ENCODE measurements at places on chromosomes 6 and 20.

DNA sequence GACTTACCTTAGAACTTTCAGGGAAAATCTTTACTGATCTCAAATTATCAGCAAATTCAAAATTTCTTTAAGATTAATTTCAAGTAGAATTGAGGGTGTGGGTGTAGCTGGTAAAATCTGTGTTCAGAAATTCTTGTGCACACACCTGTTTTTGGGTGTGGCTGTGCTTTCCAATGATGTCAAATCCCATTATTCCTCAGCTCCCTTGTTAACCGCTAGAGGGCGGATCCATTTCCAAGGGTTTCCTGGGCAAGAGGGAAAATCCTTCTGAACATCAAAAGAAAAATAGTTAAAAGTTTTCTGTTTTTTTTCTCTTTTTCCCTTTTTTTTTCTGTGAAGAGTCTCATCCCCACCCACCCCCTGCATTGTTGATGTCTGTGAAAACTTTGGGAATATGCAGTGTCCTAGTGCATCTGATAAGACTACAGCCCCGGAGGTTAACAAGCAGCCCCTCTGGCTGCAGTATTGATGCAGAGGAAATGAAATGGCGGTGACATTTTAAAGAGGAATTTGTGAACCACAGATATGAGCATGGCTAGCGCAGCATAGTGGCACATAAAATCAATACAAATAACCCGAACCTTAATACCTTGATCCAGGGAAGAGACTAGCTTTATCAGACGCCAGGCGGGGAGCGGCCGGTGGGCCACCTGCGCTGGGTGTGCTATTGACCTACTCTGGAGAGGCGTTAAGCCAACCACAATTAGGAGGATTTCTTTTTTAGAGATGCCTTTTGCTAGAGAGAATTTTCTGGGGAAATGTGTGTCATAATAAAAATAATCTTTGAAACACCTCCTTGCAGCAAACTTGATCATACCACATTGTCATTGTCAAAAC lies 130.9 kb downstream of the FOXA2 start:
- no peak for DNase-seq

- DNase-seq: no peak
Measured at GRCh38 chr6:165742047-165742446, 79.0 kb upstream of the PDE10A start.

DNA sequence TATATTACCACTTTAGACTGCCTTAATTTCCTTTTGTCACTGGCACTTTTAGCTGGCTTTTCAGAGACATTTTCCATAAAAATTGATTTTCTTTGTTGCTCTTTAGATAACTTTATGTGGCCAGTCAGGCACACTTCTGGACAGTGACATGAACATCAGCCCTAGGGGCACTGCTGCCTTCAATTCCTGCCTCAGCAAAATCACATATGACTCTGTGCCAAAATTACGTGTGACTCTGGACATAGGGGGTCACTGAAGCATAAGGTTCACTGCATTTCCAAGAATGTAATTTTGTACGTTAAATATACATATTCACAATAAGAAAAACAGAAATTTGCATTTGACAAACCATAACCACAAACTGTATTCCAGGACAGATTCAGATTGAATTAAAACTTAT lies 66.5 kb downstream of the ESF1 start:
- DNase-seq: no peak

DNA sequence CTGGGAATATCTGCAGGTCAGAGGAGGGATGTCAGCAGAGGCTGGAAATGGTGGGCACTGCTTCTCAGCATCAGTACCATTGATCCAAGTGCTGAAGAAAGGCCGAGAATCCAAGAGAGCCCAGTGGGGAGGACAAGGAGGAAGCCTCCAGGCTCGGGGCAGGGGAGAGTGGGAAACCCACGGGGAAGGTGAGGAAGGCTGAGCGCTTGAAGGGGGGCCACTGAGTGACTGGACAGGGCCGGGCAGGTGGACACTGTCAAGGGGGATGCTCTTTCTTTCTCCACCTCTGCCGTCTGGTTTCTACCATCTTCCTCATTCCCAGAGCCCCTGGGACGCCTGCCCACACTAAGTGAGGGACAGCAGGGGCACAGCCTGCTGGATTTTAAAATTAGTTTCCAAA lies 335.0 kb downstream of the CDH4 start:
- DNase-seq: no peak

GRCh38 chr6:148074291-148074690 lies 268.3 kb upstream of the SASH1 start:
- DNase-seq: no peak

DNA sequence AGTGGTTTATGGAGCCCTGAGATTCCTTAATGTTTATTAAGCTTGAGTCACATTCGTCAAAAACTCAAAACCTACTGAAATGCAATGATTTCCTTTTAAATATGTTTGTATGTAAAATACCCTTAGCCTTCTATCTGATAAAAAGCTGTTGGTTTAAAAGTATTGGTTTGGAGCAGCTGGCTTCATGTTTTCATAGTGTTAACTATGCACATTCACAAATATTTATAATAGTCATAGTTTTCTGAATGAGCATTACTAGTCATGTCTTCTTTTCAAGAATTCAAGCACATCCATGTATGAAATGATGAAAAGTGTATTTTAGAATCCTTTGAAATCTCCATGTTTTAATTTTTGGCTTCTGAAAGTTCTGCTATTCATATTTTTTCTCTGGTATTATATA lies 558.6 kb downstream of the UTRN start:
- no peak for DNase-seq

GRCh38 chr6:47303861-47304260 lies 5.8 kb downstream of the TNFRSF21 start:
- no peak for DNase-seq

DNA sequence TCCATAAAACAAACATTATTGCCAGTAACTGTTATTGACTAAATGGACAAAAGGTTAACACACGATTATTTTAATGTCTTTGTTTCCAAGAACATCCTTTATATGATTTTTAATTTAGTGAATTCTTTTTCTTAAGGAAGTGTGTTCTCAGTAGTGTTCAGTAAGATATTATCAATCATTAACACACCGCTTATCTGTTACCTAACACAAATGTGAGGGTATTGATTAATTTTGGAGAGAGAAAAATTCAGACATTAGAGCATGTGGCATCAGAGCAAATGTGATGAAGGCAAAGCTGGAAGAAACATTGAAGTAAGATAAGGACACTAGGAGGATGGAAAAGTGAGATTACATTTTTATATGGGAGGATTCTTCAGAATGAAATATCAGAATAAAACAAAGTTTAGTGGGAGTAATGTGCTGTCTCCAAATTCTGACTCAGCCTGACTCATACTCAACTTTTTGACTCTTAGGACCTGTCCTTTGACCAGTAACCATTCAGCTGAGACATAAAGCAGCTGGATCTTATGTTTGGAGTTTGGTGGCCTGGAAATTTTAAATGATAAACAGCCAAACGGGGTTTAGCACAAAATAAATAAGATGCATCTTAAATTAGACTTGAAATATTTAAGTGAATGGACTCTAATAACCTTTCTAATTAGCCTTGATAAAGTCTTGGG lies 348.6 kb downstream of the CD109 start:
- no peak for DNase-seq

GRCh38 chr20:47998736-47999135 lies 213.5 kb upstream of the SULF2 start:
- DNase-seq: peak; percentile 57

GRCh38 chr6:109695468-109695867 lies 4.4 kb downstream of the FIG4 start:
- DNase-seq: no peak

DNA sequence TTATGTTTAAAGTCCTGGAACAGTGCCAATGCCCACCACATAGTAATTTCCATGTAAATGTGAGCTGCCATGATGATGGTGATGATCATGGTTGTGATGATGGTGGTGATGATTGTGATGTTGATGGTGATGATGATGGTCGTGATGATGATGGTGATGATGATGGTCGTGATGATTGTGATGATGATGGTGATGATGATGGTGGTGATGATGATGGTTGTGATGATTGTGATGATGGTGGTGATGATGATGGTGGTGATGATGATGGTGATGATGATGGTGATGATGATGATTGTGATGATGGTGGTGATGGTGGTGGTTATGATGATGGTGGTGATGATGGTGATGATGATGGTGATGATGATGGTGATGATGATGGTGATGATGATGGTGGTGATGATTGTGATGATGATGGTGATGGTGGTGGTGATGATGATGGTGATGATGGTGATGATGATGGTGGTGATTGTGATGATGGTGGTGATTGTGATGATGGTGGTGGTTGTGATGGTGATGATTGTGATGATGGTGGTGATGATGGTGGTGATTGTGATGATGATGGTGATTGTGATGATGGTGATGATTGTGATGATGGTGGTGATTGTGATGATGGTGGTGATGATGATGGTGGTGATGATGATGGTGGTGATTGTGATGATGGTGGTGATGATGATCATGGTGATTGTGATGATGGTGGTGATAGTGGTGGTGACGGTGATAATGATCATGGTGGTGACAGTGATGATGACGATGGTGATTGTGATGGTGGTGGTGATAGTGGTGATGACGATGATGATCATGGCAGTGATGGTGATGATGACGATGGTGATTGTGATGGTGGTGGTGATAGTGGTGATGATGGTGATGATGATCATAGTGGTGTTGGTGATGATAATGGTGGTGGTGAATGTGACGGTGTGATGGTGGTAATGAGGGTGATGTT lies 82.3 kb downstream of the PHACTR3 start:
- no peak for DNase-seq

DNA sequence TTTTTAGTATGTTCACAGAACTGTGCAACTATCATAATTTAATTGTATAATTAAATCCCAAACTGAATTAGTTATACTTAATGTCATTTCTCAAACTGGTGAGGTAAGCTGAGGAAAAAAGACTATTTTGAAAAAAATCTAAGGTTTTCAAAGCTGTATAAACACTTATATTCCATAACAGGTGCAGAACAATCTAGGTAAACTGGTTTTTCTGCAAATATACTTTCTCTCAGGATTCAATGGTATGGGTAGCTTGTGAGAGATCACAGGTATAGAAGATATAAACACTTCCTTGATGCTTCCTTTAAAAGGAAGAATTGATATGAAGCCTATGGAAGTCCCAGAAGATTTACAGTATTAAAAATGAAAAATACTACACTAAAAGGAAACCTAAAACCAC lies 33.7 kb downstream of the NOL7 start:
- DNase-seq: no peak

DNA sequence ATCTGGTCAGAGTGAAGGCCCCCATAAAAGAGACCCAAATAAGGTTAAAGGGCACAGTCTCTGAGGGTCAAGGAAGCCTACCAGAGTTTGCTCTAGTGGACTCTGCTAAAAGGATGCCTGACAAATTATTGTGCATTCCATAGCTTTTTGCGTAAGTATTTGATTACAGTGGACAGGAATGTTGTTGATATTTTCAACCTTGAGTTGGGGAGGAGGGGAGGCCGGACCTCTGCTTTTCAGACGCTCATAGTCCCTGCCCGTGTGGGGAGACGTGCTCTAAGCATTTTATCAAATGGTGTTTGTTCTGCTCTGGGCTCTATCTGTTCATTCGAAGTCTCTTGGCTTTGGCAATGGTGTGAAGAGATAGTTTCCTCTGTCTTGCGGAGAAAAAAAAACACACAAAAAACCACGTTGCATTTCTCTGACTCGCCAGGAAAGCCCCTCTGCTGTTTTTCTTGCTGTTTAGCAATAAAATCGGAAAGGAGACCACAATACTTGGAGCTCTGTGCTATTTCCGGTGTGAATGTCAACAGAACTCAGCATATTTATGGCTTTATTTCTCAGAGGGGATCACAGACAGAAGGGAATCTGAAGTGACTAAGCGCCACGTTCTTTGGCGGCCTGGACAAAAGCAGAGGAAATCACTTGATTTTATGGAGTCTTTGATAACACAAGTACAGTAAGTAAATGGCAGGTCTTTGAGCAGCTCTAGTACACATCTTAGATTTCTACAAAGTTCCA lies 159.8 kb downstream of the ZFP64 start:
- DNase-seq: no peak

Data from CD14-positive monocyte (primary cell).